ENCODE measurements at places on chromosomes 5 and 9. TPM values are rescaled to one million over a fixed set of nuclear protein-coding genes. Genes with fewer than 3 reads are reported as not detected.
A peak's percentile ranks its signal among the peaks of the same experiment; 100 is the strongest.

- ATAC-seq = no peak
Measured at GRCh38 chr5:120546922-120547321, 82.8 kb downstream of the PRR16 start.

DNA sequence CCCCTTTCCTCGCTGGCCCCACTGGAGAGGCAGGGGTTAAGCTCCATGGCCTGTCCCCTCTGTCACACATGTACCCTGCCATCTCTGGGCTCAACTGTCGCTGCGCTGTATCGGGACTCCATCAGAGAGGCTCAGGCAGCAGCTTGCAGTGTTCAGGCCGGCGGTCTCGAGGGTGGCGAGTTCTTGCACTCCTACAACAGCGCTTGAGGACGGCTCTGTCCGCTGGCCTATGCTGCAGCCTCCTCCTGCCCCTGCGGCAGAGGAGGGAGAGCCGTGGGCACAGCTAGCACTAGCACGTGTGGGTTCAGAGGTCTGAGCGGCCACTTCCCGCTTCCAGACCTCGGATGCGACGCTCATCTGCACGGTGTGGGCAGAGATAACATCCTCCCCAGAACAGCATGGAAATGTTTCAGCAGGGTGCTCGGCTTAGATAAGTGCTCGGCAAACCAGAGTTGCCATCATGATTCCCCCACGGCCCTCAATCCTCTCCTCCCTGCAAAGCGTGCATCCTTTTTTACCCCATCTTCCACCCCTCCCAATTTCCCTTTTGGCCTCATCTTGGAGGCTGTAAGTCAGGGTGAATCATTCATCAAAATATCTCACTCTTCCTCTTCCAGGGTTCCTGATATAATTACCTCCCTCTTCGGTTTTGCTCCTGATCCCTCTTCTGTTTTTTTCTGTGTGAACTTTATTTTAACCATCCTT is 41.9 kb upstream of the FUBP3 start:
- no peak for ATAC-seq

GRCh38 chr5:36651761-36652685 is 45.6 kb downstream of the SLC1A3 start:
- ATAC-seq = no peak

Gene AQP7
- total RNA-seq = 2.0 TPM

DNA sequence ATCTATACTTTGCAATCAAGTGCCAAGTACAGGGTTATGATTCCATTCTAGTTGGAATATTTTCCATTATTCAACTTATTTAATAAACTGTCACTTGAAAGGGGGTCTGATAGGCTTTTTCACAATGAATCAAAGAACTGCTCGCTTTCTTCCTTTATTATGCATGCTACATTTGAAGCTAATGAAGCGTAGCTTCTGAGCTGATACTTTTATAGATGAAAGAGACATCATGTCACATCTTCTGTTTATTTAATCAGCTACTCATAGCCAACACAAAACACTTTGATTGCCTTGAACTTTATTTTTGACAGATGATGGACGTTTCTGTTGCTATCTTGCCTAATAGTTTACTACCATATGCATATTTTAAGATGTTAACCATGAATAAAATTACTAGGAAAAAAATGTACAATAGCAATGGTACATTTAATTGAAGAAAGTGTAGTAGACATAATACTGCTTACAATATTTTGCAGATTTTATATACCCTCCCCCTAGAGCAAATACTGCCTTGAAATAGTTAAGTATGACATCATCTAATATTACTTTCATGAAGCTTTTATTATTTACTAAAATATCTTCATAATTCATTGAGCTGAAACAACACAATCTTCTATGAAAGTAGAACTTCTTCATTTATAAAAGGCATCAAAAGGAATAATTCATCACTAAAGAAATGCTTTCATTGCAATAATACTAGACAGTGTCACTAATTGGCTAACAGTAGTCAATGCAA is 529.3 kb upstream of the TYRP1 start:
- ATAC-seq = no peak

Gene C5orf58
- total RNA-seq = not detected

Gene CRHBP
- total RNA-seq = 1.7 TPM

DNA sequence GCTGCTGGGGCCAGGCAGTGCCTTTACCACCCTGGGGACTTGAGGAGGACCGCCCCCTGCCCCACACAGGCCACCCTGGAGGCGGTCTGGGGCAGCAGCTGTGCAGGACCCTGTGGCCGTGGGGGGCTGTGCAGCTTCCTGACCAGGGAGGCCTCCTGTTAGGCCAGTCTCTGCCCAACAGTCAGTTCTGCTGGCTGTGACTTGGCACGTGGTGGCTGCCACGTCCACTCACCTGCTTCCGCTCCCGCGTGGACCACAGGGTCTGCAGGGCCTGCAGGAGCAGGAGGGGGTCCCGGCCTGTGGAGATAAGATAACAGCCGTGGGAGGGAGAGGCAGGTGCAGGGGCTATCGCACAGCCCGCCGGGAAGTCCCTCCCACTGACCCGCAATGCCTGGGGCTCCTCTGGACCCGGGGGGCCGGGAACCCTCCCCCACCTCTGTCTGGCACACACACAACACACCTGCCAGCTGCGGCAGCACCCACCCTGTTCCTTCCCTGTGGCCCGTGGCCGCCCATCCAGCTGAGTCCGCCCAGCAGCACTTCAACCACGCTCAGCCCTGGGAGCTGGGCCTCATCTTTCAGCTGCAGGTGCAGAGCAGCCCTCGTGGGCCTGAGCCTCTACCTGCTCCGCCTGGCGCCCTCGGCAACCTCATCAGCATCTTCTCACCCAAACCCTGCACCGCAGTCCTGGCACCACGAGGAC is 39.7 kb downstream of the EXD3 start:
- ATAC-seq = no peak

- no peak for ATAC-seq
Measured at GRCh38 chr9:70761139-70761670, 346.7 kb upstream of the KLF9 start.

DNA sequence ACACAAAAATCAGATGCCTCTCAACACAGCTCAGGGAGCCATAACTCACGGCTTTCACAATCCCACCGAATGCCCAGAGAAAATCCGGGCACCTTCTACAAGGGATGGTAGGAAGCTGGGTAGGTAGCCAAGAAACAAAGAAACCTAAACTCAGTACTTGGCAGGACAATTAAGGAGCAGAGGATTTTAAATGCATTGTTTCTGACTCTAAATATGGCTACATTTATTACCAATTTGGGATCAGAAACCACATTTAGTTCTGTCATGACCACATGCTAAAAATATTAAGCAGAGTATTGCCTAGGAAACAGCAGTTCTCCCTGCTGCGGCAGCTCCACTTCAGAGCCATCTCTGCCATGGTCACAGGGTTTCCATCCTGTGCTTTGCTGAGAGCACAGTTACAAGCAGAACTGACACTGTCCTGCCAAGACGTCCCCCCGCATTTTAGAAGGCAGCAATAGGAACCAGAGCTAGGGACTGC is 57.5 kb downstream of the SIL1 start:
- peak; percentile 69 for ATAC-seq

Gene GMCL2
- not detected for total RNA-seq

DNA sequence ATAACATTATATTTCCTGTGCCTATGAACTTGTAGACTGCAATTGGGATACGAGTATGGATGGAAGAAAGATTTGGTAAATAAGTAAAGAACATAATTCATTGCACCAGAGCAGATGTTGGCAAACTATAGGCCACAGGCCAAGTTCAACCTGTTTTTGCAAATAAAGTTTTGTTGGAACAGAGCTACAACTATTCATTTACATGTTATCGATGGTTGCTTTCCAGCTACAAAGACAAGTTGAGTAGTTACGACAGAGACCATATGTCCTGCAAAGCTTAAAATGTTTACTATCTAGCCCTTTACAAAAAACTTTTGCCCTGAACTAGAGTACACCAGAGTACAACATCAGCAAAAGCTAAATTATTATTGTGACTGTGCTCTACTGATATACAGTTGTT is 169.1 kb upstream of the DMAC1 start:
- ATAC-seq = no peak

- ATAC-seq = no peak
Measured at GRCh38 chr9:136763649-136764035, 676 bp downstream of the LCN15 start.

Gene KIF12
- total RNA-seq = not detected

DNA sequence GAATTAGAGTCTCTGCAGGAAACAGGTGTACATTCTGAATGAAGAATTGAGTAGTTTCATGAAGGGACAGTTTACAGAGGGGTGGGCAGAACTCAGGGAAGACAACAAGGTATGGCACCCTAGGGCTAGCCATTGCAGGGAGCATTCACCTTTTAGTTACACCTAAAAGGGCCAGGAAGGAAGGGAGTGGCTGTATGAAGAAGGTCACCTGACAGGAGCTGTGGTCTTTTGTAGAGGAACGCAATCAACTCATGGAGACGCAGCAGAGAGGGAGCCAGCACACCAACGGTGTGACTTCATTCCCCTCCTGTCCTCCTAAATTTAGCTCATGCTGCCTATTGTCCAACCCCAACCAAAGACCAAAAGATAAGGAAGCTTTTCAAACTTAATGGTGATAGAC is 12.7 kb upstream of the ZCCHC7 start:
- ATAC-seq = no peak

DNA sequence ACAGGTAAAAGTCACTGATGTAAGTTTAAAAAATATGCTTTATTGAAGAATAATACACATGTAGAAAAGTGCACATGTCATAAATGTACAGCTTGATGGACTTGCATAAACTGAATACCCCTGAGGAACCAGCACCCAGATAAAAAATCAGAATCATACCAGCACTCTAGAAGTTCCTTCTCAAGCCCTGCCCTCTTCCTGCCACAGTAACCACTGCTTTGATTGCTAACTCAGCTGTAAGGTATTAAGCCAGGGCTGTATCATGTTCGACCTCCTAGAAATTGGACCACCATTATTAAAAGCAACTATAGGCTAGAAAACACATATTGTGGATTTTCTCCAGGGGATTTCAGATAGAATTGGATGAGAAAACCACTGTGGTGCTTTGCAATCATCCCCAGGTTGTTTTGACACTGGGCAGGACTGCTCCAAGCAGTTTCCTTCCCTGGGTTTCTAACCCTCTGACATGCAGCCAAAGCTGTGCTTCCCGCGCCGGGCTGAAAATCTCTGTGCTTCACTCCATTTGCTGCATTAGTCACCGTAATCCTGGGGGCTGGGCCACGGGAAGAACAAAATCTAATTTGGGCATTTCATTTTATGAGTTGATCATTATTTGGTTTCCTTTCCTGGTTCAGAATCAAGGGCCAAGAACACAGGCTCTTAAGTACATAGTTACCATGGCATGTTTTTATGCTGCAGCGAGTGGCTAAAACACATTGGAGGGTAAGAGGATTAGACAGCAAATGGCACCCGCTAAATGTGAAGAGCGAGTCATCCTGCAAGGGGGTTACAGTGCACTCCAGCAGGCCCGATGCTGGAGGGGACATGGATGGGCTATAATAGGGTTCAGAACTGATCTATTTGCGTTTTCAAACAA is 139.4 kb upstream of the IL12B start:
- no peak for ATAC-seq

DNA sequence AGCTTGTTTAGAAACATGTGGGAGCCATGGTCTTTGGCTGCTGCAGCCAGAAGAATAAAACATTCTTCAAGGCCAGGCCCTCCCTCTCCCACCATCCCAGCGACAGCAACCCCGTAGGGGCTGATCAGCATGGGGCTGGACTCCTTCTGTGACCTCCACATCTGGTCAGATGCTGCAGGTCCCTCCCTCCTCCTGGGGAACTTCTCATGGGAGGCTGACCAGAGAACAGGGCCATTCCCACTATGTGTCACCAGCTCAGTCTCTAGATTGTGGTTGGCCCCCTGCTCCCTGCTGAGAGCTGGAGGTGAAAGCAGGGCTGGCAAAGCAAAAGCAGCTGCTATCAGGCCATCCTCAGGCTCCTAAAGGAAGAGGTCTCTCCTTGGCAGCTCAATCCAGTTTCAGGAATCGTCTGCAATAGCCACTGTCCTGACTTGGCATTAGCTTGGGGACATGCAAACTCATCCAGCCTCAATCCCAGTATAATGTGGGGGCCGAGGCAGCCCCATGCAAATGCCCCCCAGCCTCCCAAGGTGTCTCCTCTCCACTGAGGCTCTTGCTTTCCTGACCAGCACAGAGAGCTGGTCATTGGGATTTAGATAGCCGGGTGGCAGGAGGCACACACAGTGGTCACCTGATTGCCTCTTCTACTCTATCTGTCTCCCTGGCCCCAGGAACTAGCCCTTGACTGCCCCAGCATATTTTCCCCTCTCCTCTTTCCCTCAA is 81.5 kb downstream of the NRG2 start:
- no peak for ATAC-seq

- ATAC-seq = no peak
Measured at GRCh38 chr9:122032346-122032745, 60.8 kb downstream of the TTLL11 start.

DNA sequence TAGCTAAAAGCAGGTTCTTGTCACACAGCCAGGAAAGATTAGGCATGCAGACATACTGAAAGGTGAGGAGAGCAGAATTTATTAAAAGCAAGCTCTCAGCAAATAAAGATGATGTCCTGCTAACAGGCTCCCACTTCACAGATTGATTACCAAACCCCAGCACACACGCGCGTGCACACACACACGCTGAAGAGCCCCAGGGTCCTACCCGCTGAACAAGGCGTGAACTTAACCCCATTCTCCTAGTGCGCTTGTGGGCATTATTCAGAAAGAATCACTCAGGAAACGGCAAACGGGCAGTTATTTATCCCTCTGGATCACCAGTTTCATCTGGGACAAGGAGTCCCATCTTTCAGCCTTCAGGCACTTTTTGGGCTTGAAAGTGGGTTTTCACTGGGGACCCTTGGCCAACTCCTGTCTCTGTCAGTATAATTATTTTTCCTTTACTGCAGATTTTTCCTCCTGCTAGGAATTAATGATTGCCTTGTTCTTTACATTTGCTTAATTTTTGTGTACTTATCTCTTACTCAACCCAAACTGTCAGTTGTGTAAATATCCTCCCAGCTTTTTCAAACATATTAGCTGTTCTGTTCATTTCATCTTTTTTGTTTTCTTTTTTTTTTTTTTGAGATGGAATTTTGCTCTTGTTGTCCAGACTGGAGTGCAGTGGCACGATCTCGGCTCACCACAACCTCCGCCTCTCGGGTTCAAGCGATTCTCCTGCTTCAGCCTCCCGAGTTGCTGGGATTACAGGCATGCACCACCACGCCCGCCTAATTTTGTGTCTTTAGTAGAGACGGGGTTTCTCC is 92.6 kb downstream of the RIC1 start:
- ATAC-seq = no peak

DNA sequence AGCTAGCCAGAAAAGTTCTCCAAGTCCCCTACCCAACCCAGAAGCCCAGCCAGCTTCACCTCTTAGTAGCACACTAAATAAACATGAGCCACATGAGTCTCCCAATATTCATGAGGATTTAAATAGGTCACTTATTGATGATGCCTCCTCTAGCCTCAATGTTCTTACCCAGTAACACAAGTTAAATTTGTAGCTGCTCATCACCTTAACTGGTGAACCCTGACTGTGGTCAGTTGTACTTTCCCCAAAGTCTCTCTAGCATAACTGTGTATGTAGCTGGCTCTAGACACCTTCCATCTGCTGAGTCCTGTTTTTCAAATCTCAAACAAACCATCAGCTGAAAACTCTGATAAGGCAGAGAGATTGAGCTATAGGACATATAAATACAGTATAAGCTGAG is 100.3 kb upstream of the ELAVL2 start:
- ATAC-seq = no peak

Gene LHX3
- not detected for total RNA-seq

Gene HTR1A
- not detected for total RNA-seq

Gene PCDHA1
- not detected for total RNA-seq

Gene SMC5
- 23.4 TPM for total RNA-seq

Data from gastroesophageal sphincter (tissue), 4 donors.